ENCODE measurements at places on chromosomes 7 and 10.

DNA sequence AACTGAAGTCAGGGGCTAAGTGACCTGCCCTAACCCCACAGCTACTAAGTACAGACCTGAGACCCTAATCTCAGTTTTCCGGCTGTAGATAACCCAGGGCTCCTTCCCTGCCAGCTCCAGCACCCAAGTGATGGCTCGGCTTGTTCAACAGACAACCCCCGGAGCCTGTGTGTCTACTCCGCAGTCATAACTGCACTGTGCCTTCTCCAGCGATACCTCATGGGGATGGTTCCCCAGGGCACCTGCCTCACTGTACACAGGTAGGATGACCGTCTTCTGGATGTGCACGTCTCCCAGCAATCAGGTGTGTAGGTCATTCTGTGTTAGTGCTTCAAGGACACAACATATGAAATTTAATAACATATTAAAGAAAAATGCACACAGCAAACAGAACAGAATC lies 37.1 kb downstream of the CPXM2 start:
- no peaks in the 10 kb centered on the region for H3K4me1 ChIP-seq
- H3K36me3 ChIP-seq, result no peaks in the 10 kb centered on the region
- no peak overlapping the region for H3K27ac ChIP-seq
- DNase-seq, result no peak

DNA sequence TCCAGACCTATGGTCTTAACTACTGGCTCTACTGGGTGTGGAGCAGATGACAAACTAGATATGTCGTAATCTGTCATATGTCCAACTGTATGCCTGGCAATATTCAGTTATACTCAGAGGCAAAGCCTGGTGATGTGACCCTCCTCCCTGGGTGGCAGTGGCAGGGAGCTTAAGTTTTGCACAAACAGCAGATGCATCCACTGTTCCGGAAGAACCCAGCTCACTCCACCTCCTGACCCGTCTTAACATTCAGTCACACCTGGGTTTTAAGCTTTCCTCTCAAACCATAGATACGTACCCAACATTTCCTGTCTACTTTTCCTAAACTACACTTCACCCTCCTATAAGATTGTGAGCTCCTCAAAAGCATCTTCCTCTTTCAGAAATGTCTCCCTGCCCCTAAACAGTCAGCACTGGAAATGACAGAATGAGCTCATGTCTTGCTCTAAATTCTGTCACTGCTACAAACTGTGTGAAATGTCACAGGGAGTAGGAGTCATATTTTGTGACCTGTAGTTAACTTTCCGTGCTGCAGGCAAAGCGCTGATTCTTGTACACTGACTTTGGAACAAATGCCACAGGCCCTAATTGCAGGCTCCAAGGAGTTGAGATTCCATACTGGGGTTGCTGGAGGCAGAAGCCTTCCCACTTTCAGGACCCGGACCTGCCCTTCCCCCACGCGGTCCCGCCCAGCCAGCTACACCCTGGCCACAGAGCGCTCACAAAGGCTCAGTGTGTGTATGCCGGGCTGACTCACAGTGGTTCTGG lies 23.9 kb downstream of the SCD start:
- peak; percentile 88 for DNase-seq
- no peaks in the 10 kb centered on the region for H3K36me3 ChIP-seq
- H3K4me1 ChIP-seq, result peaks cover 44% of the 10 kb centered on the region
- peak overlapping the region; percentile 57 for H3K4me3 ChIP-seq
- H3K27ac ChIP-seq, result peak overlapping the region; percentile 84

DNA sequence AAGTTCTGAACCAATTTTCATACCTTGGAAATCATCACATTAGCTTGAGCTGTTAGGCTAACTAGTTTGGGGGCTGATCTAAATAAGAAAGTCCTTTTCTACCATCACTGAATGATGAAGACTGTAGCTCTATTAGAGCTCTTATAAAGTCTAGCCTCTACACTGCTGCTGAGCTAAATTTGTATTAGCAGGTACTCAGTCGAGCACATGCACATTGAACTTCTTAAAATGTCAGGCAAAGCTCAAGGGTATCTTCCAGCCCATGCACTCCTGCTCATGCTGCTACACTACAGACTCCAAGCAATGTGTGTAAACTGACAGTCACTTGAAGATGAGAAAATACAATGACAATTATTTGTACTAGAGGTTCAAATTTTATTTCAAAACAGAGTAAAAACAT lies 158.8 kb upstream of the TMEM229A start:
- H3K27me3 ChIP-seq, result no peaks in the 10 kb centered on the region
- no peak for DNase-seq
- no peak overlapping the region for H3K4me3 ChIP-seq
- H3K36me3 ChIP-seq, result no peaks in the 10 kb centered on the region
- H3K27ac ChIP-seq, result no peak overlapping the region

GRCh38 chr10:9834434-9834833 lies 1183.2 kb upstream of the CELF2 start:
- H3K36me3 ChIP-seq, result no peaks in the 10 kb centered on the region
- H3K27ac ChIP-seq, result no peak overlapping the region
- DNase-seq, result no peak
- no peaks in the 10 kb centered on the region for H3K4me1 ChIP-seq

DNA sequence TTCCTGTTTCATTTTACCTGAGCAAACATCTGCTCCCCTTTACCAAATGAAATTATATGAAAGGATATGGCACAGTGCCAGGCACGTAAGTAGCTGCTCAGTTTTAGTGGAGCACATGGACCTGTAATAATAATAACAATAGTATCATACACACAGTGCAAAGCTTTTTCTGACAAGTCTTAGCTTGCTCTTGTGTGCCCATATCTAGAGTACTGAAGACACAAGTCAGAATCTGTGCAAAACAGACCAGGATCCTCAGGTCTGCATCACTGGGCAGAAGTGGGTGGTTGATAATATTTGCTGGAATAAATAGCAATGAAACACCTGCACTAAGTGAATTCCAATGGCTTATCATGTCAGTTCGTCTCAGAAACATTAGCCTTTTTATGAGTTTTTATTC lies 85.5 kb upstream of the DKK1 start:
- DNase-seq, result no peak
- H3K27me3 ChIP-seq, result no peaks in the 10 kb centered on the region
- H3K4me3 ChIP-seq, result no peak overlapping the region
- H3K4me1 ChIP-seq, result no peaks in the 10 kb centered on the region

- no peaks in the 10 kb centered on the region for H3K4me1 ChIP-seq
- DNase-seq, result no peak
- no peak overlapping the region for H3K4me3 ChIP-seq
- no peak overlapping the region for H3K27ac ChIP-seq
- no peaks in the 10 kb centered on the region for H3K36me3 ChIP-seq
These were observed 18.6 kb downstream of the MAGI2 start for GRCh38 chr7:79434867-79435266.

GRCh38 chr10:132550366-132551092 lies 12.9 kb downstream of the INPP5A start:
- peaks cover 85% of the 10 kb centered on the region for H3K4me1 ChIP-seq
- H3K27me3 ChIP-seq, result no peaks in the 10 kb centered on the region
- no peaks in the 10 kb centered on the region for H3K36me3 ChIP-seq
- peak overlapping the region; percentile 78 for H3K27ac ChIP-seq
- no peak overlapping the region for H3K4me3 ChIP-seq

DNA sequence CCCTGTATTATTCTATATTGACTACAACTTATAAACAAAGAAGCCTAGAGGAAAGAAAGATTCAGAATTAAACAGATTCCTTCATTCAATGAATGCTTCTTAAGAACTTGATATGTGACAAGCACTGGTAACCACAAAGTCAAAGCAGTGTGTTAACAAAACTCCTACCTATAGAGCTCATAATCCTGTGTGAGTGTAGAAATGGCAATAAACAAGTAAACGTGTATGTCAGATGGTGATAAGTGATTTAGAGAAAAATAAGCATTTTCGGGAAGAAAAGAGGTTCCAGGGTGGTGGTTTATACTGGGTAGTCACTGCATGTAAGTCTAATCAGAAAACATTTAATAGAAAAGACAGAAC lies 141.3 kb downstream of the JMJD1C start:
- no peak overlapping the region for H3K27ac ChIP-seq
- no peak for DNase-seq
- no peak overlapping the region for H3K4me3 ChIP-seq

- H3K27ac ChIP-seq, result peak overlapping the region; percentile 24
- no peak for DNase-seq
- peak overlapping the region; percentile 82 for H3K4me3 ChIP-seq
- no peaks in the 10 kb centered on the region for H3K27me3 ChIP-seq
These were observed 1.2 kb downstream of the USP6NL start for GRCh38 chr10:11610166-11610825.

- no peaks in the 10 kb centered on the region for H3K4me1 ChIP-seq
- peaks cover 50% of the 10 kb centered on the region for H3K27me3 ChIP-seq
- H3K27ac ChIP-seq, result no peak overlapping the region
- H3K36me3 ChIP-seq, result no peaks in the 10 kb centered on the region
- H3K4me3 ChIP-seq, result no peak overlapping the region
- DNase-seq, result no peak
These were observed 12.7 kb downstream of the PTF1A start for GRCh38 chr10:23204773-23205172.

- H3K4me3 ChIP-seq, result no peak overlapping the region
- no peak for DNase-seq
- H3K36me3 ChIP-seq, result no peaks in the 10 kb centered on the region
- peaks cover 13% of the 10 kb centered on the region for H3K4me1 ChIP-seq
These were observed 34.4 kb upstream of the SLC29A3 start for GRCh38 chr10:71284544-71285179.

DNA sequence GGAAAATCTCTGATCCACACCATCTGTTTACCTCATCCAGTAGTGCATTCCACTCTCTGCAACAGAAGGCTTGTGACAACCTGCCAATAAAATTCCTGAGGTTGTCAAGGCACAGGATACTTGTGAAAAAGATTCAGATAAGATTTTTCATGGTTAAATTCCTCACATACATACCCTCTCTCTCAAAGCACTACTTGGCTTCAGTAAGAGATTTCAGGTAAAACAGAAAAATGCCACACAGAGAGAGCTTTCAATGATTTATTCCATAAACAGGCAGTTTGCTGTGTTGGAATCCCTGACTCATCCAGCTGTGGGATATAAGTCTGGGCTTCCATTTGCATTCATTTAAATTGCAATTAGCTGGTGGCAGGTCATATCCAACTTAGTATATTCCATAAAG lies 99.7 kb upstream of the CAV2 start:
- no peaks in the 10 kb centered on the region for H3K4me1 ChIP-seq
- H3K27ac ChIP-seq, result no peak overlapping the region
- no peaks in the 10 kb centered on the region for H3K27me3 ChIP-seq
- no peak overlapping the region for H3K4me3 ChIP-seq

DNA sequence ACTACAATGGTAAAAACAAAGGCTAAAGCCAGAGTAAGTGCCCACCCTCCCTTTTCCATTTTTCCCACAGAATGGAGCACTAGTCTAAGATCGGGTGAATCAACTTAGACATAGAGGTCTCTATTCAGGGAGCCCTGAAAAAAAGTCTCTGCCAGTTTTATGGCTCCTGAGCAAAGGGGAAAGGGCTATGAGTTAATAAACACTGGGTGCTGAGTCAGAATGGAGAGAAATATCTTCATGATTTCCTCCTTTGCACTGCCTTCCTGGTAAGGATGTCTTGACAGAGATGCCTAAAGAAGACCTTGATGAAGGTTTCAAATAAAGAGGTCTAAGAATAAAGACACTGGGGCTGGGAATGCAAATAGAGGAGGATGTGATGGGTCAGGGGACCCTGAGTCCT lies 607.4 kb upstream of the MBL2 start:
- no peaks in the 10 kb centered on the region for H3K36me3 ChIP-seq
- H3K4me3 ChIP-seq, result no peak overlapping the region
- H3K4me1 ChIP-seq, result no peaks in the 10 kb centered on the region
- no peak overlapping the region for H3K27ac ChIP-seq

GRCh38 chr7:46389146-46389545 lies 468.1 kb upstream of the IGFBP3 start:
- no peak for DNase-seq
- no peaks in the 10 kb centered on the region for H3K36me3 ChIP-seq
- no peak overlapping the region for H3K27ac ChIP-seq

GRCh38 chr10:102280397-102281101 lies 35.2 kb downstream of the GBF1 start:
- DNase-seq, result no peak
- no peaks in the 10 kb centered on the region for H3K27me3 ChIP-seq
- H3K4me1 ChIP-seq, result peaks cover 4% of the 10 kb centered on the region
- H3K4me3 ChIP-seq, result no peak overlapping the region

DNA sequence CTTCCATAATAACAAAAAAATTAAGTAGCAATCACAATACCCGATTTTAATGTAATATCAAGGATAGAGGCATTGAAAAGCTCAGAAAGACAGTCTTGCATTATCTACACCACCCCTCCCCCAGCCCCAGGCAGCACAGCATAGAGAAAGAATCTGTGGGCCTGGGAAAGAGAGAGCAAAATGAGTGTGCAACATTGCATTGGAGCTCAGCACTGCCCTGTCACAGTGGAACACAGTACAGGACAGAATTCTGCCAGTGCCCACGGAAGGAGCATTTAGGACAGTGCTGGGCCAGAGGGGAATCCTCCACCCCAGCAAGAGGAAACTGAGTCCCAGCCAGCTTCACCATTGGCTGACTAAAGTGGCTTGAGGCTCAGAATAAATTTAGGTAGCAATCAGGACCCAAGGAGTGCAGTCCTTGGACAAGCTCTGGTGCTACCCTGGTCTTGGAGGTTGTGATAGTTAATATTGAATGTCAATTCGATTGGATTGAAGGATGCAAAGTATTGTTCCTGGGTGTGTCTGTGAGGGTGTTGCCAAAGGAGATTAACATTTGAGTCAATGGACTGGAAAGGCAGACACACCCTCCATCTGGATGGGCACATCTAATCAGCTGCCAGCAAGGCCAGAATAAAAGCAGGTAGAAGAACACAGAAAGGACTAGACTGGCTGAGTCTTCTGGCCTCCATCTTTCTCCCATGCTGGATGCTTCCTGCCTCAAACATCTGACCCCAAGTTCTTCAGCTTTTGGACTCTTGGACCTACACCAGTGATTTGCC lies 234.4 kb downstream of the ANK3 start:
- no peak for DNase-seq
- H3K36me3 ChIP-seq, result no peaks in the 10 kb centered on the region
- no peaks in the 10 kb centered on the region for H3K27me3 ChIP-seq

DNA sequence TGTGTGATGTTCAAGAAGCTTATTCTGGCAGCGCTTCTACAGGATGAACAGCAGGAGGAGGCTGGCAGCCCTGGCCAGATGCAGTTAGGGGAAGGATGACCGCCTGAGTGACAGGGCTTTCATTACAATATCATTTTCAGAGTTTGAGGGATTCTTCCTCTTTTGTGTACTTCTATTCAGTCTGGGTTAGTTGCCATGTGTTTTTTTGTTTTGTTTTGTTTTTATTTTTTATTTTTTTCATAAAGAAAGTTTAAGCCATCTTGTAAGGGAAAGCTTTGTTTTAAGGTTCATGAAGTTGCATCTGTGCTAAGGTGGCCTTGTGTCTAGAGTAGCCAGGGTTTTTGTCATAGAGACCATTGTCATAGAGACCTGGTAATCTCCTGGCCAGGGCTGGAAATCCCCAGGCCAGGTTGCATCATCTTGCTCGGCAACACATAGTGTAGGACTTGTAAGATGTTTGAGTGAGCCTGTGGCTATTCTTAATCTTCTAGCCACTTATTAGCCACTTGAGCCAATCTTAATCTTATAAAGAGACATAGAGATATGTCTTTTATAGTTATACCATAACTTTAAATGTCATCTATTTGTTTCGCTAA lies 230.5 kb upstream of the TMEM229A start:
- H3K4me1 ChIP-seq, result no peaks in the 10 kb centered on the region
- no peaks in the 10 kb centered on the region for H3K36me3 ChIP-seq
- H3K27ac ChIP-seq, result no peak overlapping the region
- DNase-seq, result no peak

- no peak overlapping the region for H3K4me3 ChIP-seq
- H3K27ac ChIP-seq, result no peak overlapping the region
These were observed 24.6 kb upstream of the MRPS33 start for GRCh38 chr7:141039376-141039775.

- no peak overlapping the region for H3K27ac ChIP-seq
- H3K36me3 ChIP-seq, result no peaks in the 10 kb centered on the region
- DNase-seq, result no peak
- no peaks in the 10 kb centered on the region for H3K27me3 ChIP-seq
- no peak overlapping the region for H3K4me3 ChIP-seq
These were observed 295.3 kb upstream of the MKI67 start for GRCh38 chr10:128421371-128422160.

All from CD14-positive monocyte (primary cell).